Osteoblast (primary cell): ENCODE measurements at places on chromosomes 3 and 15.

DNA sequence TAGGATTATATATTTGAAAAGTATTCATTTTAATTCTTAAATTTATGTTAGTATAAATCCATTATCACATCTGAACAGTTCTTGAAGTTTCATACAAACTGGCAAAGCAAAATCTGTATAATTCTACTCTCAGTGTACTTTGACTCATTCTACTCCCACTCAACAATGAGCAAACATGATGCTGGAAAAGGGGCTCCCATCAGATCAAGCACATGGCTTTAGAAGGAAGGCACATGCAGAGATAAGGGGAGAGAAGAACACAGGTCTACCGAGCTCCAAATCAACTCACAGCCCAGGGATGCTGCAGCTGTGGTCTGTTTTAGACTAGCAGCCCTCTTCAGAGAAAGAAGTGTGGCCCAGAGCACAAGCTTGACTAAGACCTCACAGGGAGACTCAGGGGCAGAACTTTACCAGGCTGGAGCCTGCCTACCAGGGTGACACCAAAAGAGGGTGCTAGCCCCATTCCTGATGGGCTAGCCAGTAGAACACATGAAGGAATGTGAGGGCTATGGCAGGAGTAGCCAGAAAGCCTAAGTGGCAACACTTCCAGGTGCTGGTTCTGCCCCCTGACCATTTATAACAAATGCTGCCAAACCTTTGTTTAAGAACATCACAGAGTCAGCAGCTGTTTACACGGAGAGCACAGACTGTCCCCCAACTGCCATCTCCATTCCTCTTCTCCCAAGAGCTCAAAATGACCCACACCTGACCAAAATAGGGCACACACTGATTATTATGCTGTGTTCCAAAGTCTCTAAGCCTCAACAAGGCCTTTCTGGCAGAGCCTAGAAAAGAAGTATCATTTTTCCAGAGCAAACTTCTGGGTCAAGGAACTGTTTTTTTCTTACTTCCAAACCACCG lies 19.5 kb downstream of the SEC22C start:
- DNase-seq, result peak; percentile 75

- no peak for DNase-seq
Observed at GRCh38 chr3:181794011-181794790, 82.5 kb downstream of the SOX2 start.

DNA sequence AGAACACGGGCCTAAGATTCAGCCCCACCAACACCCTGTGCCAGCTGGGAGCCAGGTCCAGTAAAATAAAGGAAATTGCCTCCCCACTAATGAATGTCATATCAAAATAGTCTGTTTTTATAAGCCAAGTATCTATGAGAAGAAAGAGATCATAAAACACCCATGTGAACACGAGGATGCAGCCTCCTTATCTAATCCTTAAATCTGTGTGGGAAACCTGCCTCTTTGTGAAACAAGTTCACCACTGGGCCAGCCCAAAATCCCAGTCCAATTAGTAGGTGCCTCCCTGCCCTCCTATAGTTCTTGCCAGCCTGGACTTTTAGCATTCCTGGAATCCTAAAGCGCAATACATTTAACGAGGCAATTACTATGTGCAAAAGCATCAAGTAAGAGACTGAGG lies 42.0 kb downstream of the SCAPER start:
- DNase-seq, result no peak

DNA sequence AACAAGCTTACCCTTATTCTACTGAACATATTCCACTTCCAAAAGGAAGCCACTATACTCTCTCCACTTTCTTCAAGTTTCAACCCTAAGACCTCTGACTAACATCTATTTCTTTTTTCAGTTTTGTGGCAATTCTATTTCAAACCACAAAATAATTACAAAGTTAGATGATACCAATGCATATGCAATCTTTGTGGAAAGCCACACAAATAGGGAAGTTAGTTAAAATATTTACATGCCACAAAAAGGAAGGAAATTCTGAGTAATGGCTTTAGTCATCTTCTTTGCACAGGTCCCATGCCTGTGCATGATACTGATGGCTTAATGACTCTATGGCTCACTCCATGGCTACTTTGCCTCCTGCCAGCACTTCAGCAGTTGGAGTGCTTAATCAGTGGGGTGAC lies 57.0 kb upstream of the MCTP2 start:
- peak; percentile 31 for DNase-seq

DNA sequence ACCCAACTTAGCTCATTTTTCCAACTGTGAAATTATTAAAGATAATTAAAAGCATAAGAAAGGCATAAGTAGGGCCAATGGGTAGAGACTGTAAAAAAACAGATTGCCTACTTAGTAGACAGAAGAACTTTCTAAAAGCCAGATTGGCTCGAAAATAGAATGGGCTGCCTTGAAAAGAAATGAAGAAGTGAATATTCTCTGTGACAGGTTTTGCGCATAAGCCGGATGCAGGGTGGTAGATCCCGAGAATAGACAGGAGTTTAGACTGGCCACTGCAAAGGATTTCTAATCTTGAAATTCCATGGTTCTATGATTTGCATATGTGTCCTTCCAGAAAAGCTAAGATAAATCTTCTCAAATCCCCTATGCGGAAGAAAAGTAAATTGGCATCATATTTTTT lies 173.3 kb upstream of the ICE2 start:
- no peak for DNase-seq

DNA sequence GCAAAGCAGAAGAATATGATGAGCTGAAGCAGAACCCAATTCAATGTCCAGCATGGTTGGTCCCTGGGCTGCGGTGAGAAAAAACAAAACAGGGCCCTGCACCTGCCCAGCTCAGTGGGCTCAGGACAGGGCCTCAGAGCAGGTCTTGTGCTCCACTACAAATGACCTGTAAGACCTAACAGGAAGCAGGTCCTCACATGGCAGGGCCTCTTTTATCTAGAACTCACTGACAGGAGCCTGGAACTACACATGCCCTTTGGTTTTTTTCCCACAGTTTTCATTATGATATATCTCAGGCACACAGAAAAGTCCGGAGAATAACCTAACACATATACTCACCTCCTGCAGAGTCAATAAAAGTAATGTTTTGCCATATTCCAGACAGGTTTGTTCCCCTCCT lies 38.4 kb downstream of the CCDC12 start:
- DNase-seq, result no peak

DNA sequence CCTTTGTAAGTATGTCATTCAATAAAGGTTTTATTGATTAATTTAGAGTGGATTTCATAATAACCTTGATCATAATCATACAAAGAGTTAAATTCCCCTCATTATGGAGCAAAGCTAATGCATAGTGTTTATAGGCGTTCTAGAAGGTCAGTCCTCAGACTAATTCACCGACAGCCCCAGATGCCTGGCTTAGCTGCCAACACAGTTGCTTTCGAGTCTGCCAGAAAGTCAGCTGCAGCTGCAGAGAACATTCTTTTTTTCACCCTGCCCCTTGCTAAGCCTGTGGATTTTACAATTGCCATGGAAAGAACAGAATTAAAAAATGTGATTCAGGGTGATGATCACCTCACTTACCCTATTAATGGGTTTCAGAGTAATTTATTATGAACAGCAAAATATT lies 21.2 kb downstream of the CADM2 start:
- DNase-seq, result no peak

- DNase-seq, result no peak
Observed at GRCh38 chr3:173983343-173983742, 585.8 kb downstream of the NLGN1 start.

- peak; percentile 47 for DNase-seq
Observed at GRCh38 chr15:42732095-42732827, 4.7 kb downstream of the CDAN1 start.

DNA sequence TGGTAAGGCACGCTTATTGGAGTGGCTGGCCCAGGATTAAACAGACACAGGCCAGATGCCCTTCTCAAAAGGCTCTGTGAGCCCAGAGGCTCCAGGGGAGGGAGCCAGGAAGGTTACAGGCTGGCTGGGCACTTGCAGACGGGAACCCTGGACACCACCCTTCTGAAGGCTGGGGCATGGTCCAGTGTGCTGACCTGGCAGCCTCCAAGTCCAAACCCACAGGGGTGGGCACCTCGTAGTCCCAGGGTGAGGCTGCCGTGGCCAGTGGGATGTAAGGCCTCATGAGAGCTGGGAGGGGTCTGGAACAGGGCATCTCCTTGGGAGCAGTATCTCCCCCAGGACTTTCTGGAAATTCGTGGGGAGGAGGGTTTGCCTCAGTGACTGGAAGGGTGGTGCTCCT lies 19.6 kb downstream of the EFCC1 start:
- no peak for DNase-seq

DNA sequence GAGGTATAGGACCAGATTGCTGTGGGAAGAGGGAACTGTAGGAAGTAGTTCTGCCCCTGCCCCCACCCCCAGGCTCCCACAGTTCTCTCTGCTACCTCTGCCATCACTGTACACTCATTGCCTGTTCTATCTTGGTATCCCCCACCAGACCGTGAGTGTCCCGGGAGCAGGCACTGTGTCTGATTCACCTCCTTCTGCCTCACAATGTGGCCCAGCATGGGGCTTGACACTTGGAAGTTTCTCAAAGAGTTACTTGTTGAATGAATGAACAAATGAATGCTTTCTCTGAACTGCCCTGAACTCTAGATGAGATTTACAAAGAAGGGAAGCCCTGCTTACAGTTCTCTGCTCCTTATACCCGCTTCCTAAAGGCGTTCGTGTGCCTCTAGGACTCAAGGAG lies 27.1 kb upstream of the PIK3CB start:
- DNase-seq, result peak; percentile 78

- peak; percentile 93 for DNase-seq
Observed at GRCh38 chr3:43872301-43872700, 181.6 kb downstream of the ABHD5 start.

- no peak for DNase-seq
Observed at GRCh38 chr3:157280786-157281185, 120.8 kb upstream of the CCNL1 start.

GRCh38 chr3:58026598-58026997 lies 18.4 kb downstream of the FLNB start:
- peak; percentile 80 for DNase-seq

DNA sequence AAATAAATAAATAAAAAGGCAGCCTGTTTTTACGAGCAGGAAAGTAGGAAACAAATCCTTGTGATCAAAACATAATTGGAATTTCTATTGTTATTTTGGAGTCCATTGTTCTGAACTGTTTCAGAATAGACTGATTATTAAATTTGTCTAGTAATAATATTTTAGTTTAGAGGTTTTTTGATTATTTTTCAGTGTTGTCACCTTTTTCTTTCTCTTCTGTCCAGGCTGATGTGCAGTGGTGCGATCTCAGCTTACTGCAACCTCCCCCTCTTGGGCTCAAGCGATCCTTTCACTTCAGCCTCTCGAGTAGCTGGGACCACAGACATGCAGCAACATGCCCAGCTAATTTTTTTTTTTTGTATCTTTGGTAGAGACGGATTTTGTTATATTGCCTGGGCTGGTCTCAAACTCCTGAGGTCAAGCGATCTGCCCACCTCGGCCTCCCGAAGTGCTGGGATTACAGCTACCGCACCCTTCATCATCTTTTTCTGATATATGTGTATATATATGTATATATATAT lies 38.0 kb downstream of the KAT2B start:
- DNase-seq, result no peak

DNA sequence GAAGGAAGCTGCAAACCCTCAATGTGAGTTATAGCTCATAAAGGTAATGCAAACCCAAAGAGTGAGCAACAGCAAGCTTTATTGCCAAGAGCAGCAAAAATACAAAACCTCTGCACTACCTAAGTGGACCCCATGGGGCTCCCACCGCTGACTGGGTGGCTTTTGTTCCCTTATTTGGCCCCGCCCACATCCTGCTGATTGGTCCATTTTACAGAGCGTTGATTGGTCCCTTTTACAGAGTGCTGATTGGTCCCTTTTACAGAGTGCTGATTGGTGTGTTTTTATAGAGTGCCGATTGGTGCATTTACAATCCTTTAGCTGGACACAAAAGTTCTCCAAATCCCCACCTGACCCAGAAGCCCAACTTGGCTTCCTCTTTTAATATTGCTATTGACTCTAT lies 154.5 kb upstream of the NSMCE3 start:
- DNase-seq, result no peak

DNA sequence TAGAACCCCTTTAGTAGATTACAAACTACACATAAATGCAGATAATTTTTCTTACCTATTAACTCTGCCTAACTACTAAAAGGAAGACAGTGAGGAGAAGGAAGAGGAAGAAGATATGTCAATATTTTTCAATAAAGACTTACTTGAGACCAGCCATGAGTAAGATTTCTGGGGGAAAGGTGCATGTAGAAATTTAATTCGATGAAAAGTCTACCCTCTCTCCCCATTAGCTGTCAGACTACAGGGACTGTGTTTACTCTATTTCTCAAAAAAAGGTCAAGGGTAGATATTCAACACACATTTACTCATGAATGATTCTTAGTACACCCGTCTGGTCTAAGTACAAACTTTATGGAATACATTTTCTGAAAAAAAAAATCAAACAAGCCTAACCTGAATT lies 6.8 kb downstream of the TSPAN3 start:
- DNase-seq, result no peak

DNA sequence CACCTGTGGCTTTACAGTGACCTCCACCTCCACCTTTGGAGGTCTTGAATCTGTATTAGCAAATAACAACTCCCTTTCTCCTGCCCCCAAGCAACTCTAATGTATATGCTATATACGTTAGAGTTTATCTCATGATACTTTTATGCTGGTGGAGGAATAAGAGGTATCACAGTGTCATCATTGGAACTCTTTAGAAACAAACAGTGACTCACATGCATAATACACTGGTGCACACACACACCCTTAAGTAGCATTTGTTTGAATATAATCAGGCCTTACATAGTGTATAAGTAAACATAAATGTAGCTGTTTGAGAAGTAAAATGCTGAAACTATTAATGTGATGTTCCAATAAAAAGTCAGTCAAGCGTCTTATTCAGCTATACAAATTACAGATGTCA lies 280.2 kb upstream of the C2CD4B start:
- peak; percentile 84 for DNase-seq

GRCh38 chr3:85077018-85077417 lies 118.2 kb downstream of the CADM2 start:
- DNase-seq, result no peak

GRCh38 chr15:75360856-75361255 lies 7.6 kb downstream of the MAN2C1 start:
- no peak for DNase-seq

DNA sequence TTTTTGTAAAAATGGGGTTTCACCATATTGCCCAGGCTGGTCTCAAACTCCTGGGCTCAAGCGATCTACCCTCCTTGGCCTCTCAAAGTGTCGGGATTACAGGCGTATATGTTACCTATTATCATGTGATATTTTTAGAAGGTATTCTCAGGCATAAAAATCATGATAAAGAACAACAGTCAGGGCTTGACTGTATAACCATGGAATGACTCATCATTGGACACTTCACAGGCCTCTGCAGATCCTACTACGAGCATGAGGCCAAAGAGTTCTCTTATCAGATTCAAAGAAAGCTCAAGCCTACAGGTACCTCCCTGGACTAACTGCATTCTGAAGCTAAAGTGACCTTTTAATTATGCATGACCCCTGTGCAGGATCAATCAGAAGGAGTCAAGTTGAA lies 91.7 kb upstream of the PRICKLE2 start:
- no peak for DNase-seq

DNA sequence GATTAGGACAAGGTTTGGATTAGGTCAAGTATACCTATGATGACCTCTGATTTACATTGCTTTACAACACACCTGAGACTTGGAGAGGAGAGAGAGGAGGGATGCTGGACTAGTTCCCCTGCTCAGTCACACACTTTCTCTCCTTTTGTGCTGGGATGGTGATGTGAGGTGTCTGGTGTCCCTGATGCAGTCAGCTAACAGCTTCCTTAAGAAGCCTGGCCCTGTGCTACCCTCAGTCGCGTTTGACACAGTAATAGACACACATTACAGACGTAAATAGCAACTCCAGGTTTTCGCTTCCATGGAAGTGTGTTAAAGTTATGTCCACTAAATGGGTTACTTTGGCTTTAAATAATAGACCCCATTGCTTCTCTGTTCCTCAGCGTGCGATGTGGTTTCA lies 58.9 kb downstream of the RARB start:
- DNase-seq, result no peak
